ENCODE measurements at places on chromosomes 13 and 19. TPM values are rescaled to one million over a fixed set of nuclear protein-coding genes. Genes with fewer than 3 reads are reported as not detected.

HOMER3 gene
- 64.1 TPM for total RNA-seq

KLHL1 gene
- not detected for total RNA-seq

THSD1 gene
- 9.9 TPM for total RNA-seq

NFIX gene
- 29.6 TPM for total RNA-seq

FKRP gene
- total RNA-seq, result 19.6 TPM

DNAAF3 gene
- under 0.01 TPM for total RNA-seq

C3 gene
- total RNA-seq, result 1.6 TPM

CD177 gene
- 0.32 TPM for total RNA-seq

ZNF665 gene
- 0.86 TPM for total RNA-seq

IFNL2 gene
- not detected for total RNA-seq

ASF1B gene
- total RNA-seq, result 8.1 TPM

IRS2 gene
- 6.4 TPM for total RNA-seq

ZNF230 gene
- total RNA-seq, result 2.6 TPM

C5AR1 gene
- total RNA-seq, result 0.32 TPM

Data from fibroblast of villous mesenchyme (primary cell).